ENCODE measurements at places on chromosomes 2 and 18. TPM values are rescaled to one million over a fixed set of nuclear protein-coding genes. Genes with fewer than 3 reads are reported as not detected.

The CNTNAP5 gene
- total RNA-seq: not detected

The CSRNP3 gene
- total RNA-seq: not detected

The OBSL1 gene
- total RNA-seq: 7.1 TPM

DNA sequence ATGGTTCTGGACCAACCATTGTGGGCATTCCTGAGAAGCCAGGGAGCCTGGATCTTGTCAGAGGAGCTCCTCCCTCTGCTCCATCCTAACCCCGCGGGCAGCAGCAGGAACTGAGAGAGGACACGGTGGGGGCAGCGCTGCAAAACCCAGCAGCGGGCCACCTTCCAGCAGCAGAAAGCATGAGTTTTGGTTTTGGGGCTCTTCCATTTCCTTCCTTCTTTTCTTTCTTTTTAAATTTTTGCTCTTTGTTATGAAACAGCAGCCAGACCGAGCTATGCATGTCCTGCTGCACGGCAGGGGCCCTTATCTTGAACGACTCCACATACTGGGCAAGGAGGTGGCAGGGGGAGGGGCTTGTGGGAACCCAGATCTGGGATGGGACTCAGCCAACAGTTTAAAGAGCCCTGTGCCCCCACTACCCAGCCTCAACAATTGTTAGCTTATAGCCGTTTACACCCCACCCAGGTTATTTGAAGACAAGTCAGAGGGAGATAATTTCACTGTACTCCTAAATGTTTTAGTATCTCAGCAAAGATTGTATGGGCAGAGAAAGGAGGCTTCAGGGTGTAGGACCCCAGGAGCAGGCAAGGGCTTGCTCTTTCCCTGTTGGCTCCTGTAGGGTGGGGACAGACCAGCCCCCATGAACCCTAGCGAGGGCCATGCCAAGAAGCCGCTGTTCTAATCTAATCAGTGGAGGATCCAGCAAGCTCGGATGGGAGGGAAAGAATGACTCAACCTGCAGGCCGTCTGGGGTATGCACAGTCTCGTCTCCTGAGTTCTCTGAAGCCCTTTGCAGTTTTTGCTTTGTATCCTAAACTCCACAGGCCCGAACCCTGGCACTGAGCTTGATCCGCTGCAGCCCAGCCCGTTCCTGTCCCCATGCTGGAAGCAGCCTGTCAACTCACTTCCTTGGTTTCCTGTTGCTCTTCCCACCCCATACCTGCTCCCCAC lies 75.3 kb downstream of the LRRFIP1 start:
- no peaks in the 10 kb centered on the region for H3K27me3 ChIP-seq
- no peaks in the 10 kb centered on the region for H3K36me3 ChIP-seq
- H3K4me1 ChIP-seq: peaks cover 75% of the 10 kb centered on the region
- peak; percentile 29 for DNase-seq
- H3K4me3 ChIP-seq: peak overlapping the region; percentile 26
- H3K27ac ChIP-seq: peak overlapping the region; percentile 76

DNA sequence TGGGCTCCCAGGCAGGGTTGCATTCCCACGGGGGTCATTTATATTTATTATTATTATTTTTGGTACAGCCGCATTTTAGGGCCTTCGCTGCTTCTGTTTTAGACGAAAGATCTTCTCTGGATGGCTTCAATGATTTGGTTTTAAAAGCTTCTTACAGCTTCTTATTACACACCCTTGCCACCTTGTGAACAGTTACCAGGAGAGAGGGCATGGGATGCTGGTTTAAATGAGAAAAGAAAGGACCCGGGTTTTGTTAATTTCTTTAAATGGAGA lies 1.7 kb downstream of the SH3RF3 start:
- H3K36me3 ChIP-seq: no peaks in the 10 kb centered on the region
- no peak overlapping the region for H3K27ac ChIP-seq
- H3K27me3 ChIP-seq: no peaks in the 10 kb centered on the region
- H3K4me3 ChIP-seq: no peak overlapping the region
- no peak for DNase-seq

- H3K4me3 ChIP-seq: no peak overlapping the region
- DNase-seq: no peak
- H3K4me1 ChIP-seq: no peaks in the 10 kb centered on the region
- no peaks in the 10 kb centered on the region for H3K27me3 ChIP-seq
- H3K36me3 ChIP-seq: no peaks in the 10 kb centered on the region
Measured at GRCh38 chr2:60423505-60423904, 129.9 kb downstream of the BCL11A start.

- no peak overlapping the region for H3K27ac ChIP-seq
- no peaks in the 10 kb centered on the region for H3K4me1 ChIP-seq
- no peak for DNase-seq
- H3K36me3 ChIP-seq: no peaks in the 10 kb centered on the region
- H3K4me3 ChIP-seq: no peak overlapping the region
- H3K27me3 ChIP-seq: no peaks in the 10 kb centered on the region
Measured at GRCh38 chr2:226351711-226352110, 447.9 kb downstream of the IRS1 start.

- H3K4me1 ChIP-seq: no peaks in the 10 kb centered on the region
- H3K27ac ChIP-seq: no peak overlapping the region
- no peak overlapping the region for H3K4me3 ChIP-seq
Measured at GRCh38 chr2:58010599-58010998, 36.0 kb upstream of the VRK2 start.

DNA sequence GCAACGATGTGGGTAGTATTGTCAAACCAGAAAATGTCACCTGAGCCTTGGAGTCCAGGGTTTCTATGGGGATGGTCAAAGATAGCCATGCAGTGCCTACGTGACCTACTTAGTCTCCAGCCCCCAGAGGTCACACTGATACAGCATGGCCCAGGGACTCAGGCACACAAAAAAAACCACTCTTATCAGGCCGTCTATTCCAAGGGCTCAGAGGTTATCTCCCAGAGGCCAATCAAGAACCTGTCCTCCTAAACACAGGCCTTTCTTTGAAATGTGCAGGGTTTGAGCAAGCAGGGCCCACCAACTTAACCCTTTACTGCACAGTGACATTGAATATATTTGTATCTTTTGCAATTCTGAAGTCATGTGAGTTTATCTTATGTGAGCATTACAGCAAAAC lies 82.7 kb downstream of the MRO start:
- no peaks in the 10 kb centered on the region for H3K36me3 ChIP-seq
- DNase-seq: no peak
- H3K4me1 ChIP-seq: no peaks in the 10 kb centered on the region
- H3K27me3 ChIP-seq: no peaks in the 10 kb centered on the region
- no peak overlapping the region for H3K27ac ChIP-seq
